ENCODE measurements at places on chromosomes 12 and 14.

GRCh38 chr14:90607141-90607540 is 209.1 kb downstream of the TTC7B start:
- DNase-seq = no peak

DNA sequence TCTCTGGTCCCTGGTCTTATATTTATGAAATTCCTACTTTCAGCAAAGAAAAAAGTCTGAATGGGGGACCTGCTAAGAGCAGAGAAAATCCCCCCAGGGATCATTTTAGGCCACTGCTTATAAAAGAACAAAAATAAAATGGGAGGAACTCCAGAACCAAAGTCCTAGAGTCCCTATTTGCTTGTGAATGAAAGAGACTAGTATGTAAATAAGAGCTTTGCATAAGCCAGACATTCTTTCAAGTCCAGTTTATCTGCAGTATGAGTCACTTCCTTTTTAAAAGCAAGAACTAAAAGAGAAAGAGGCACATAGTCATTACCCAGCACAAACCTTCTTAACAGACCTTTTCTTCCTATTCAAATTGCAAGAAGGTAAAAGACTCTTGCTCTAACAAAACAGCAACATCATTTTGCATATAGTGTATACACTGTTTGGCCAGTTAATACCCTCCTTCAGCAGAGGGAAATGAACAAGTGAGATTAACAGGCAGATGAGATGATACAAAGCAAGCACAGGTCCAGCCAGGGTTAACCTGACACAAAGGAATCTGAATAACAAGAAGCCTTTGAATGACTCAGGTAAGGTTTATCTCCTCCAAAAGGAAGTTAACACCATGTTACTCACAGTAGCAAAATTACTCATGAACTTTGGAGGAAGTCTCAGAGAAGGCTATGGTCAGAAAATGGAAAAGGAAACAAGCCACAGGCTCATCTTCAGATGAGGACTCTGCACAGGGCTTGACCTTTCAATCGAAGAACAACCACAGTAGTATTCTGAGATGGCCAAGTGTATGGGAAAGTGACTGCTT is 87.3 kb downstream of the PHLDA1 start:
- DNase-seq = peak; percentile 55

DNA sequence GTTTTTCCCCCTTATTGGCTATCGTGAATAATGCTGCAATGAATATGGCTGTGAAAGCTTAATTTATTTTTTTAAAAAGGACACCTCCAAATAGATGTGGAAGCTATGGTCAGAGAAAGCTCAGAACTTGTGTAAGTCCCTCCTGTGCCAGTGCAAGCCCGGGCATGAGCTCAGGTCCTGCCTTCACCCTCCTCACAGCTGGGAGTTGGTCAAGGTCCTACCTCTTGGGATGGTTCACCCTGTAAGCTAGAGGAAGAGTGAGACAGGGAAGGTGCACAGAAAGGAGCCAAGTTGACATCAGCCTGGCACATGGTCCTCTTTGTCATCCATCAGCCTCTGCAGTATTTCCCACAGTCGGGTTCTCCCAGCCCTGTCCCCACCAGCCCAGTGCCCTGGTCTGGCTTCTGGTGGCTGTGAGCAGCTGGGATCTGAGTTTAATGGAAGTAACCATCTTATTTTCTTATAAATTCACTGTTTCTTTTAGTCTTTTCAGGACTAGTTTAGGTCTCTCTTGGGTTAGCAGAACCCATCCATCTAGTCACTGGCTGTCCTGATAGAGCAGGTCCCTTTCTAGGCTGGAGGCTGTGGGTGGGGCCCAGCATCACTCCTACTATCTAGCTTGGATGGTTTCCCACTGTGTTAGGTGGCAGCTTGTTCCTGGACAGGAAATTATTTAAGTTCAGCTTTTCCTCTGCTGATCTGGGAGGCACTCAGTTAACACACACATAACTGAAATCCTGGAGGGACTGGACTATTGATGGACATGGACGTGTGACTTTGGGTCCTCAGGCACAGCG is 11.8 kb upstream of the PLEKHG3 start:
- DNase-seq = no peak

DNA sequence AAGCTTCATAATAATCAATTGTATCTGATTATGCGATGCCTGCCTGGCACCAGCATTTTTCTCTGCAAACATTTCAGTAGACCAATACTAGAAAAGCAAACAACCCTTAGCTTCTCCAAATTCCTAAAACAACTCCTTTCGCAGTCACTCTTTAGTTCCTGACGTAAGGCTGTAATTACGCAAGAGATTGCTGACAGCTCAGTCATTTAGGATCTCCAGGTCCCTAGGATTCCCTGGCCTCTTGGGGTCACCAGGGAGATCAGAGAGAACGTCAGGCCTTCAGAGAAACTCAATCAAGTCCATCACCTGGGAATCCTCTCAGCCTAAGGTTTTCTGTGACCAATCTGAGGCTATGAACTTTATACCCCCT is 390.6 kb downstream of the PAWR start:
- no peak for DNase-seq
